ENCODE measurements at places on chromosomes 3 and 15. TPM values are rescaled to one million over a fixed set of nuclear protein-coding genes. Genes with fewer than 3 reads are reported as not detected.
A peak's percentile ranks its signal among the peaks of the same experiment; 100 is the strongest.

GRCh38 chr15:85941186-85941855, 138.3 kb upstream of the AGBL1 start:
- no peak for DNase-seq

- DNase-seq: no peak
Observed at GRCh38 chr3:146507331-146508120, 36.9 kb downstream of the PLSCR1 start.

DNA sequence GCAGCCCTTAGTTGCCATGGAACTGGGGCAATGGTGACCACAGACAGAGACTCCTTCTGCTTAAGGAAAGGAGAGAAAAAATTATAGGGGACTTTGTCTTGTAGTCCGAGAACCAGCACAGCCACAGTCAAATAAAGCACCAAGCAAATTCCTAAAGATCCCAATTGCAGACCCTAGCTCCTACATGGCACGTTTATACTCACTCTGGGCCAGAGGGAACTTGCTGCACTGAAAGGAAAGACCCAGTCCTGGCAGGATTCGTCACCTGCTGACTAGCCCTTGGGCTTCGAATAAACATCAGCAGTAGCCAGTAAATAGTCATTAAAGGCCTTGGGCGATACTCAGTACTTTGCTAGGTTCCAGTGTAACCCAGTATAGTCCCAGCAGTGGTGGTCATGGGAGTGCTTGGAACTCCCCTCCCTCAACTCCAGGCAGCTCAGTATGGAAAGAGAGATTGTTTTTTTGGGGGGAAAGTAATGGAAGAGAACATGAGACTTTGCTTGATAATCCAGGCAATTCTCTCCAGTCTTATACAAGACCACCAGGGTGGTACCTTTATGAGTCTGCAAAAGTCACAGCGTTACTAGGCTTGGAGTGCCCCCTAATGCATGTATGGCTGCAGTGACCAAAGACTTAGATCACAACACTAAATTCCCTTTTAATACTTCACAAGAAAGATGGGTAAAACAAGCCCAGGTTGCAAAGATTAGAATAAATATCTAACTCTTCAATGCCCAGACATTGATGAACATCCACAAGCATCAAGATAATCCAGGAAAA, 66.4 kb upstream of the AGTR1 start:
- no peak for DNase-seq

DNA sequence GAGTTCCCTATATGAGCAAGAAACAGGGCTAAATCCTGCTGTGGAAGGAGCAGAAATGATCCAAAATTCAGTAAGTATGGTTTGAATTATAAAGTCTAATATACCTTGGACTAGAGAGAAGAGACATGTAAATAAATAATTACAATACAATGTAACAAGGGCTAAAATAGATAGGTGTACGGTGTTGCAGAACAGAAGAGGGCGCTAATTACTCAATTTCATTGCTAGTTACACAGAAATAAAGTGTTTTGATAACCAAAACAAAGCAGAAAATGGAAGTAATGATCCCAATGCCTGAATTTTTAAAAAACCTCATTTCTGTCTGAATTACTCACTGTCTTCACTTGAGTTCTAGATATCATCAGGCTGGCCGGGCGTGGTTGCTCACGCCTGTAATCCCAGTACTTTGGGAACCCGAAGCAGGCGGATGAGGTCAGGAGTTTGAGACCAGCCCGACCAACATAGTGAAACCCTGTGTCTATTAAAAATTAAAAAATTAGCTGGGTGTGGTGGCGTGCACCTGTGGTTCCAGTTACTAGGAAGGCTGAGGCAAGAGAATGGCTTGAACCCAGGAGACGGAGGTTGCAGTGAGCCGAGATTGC, 8.3 kb upstream of the PLCH1 start:
- peak; percentile 32 for DNase-seq

GRCh38 chr15:61598655-61599054, 369.6 kb upstream of the RORA start:
- DNase-seq: no peak

- peak; percentile 20 for DNase-seq
Observed at GRCh38 chr3:64612082-64612860, 75.5 kb downstream of the ADAMTS9 start.

GRCh38 chr3:114104414-114104813, 47.9 kb downstream of the QTRT2 start:
- DNase-seq: no peak

- no peak for DNase-seq
Observed at GRCh38 chr3:133376810-133377209, 23.0 kb upstream of the BFSP2 start.

DNA sequence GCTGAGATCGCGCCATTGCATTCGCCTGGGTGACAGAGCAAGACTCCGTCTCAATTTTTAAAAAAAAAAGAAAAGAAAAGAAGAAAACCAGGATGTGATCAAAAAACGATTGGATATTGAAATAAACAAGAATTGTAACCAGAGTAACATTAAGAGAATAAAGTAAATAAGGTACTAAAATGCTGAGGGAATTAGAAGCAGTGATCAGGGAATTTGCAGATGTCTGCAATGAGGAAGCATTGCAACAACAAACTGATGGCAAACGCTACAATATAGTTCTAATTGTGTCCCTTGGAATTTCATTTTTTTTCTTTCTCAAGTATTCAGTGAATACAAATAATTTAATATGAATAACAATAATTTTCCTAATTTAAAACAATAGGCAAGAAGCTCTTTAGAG, 1077.5 kb downstream of the TBL1XR1 start:
- no peak for DNase-seq

- no peak for DNase-seq
Observed at GRCh38 chr15:32837935-32838334, 120.1 kb downstream of the GREM1 start.

GRCh38 chr15:51108933-51109550, 14.3 kb upstream of the TNFAIP8L3 start:
- no peak for DNase-seq

DNA sequence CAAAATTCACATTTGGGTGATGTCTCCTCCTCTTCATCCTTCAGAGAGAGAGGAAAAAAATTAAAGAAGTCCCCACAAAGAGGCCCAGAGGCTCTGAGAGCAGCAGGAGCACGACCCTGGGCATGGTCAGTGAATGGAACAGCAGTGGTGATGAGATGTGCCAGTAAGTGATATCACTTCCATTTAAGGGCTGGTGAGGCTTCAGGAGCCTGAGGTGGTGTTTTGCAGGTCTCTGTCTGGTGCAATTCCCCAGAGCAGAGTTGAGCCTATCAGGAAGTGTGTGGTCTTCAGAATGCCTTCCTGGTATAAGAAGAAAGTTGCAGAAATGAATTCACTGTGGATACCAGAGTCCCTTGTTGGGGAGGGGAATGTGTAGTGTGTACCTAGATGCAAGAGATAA, 21.4 kb downstream of the ERICH6 start:
- DNase-seq: no peak

- DNase-seq: no peak
Observed at GRCh38 chr15:94692710-94693109, 461.3 kb downstream of the MCTP2 start.

- no peak for DNase-seq
Observed at GRCh38 chr3:150545419-150546225, 674 bp downstream of the SERP1 start.

DNA sequence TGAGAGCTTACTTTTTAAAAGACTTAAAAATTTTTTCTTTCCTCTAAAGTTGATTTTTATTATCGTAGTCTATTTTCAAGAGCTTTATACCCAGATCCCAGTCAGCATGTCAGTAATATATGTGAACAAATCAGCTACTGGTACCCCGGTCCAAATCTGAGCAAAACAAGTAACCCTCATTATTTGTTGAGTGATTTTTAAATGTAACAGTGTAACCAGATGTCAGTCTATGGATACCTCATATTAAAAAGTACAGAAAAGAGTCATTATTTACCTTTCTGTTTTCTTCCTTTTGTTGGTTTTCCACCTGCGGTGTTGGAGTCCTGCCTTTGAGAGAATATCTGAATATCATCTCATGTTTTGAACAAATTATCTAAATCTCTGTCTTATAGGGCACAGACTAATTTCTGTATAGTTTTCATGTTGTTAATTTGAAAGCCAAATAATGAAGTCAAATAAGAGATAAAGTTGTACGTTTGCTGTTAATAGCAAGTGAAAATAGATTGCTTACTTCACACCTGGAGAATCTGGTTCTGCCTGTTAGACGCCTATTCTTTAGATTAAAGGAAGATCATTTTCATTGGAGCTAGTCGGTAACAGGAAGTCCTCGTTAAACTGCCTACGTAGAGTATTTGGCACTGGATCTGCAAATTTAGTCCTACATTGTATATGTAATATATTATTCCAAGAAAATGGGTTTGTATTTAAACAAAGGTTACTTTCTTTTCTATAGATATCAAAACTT, at the start of gene STX19:
STX19 (minus strand) TSS at position 505 of the 745 bp plus-strand sequence. CDS start 13,328 bp downstream, outside the sequence.
- no peak for DNase-seq

- no peak for DNase-seq
Observed at GRCh38 chr3:182925330-182925943, 54.9 kb downstream of the DCUN1D1 start.

GRCh38 chr15:51589881-51590568, 32.5 kb downstream of the DMXL2 start:
- DNase-seq: no peak

- DNase-seq: no peak
Observed at GRCh38 chr3:193554811-193555210, at the start of gene ATP13A4. TSS of gene ATP13A4 (minus strand) at chr3:193554895. CDS start at chr3:193554799, 96 bp downstream.

GRCh38 chr3:54932606-54933005, 4.7 kb upstream of the LRTM1 start:
- no peak for DNase-seq

- DNase-seq: no peak
Observed at GRCh38 chr15:32131803-32132202, 101.5 kb downstream of the CHRNA7 start.

- no peak for DNase-seq
Observed at GRCh38 chr15:90545095-90545494, 15.4 kb downstream of the CRTC3 start.

DNA sequence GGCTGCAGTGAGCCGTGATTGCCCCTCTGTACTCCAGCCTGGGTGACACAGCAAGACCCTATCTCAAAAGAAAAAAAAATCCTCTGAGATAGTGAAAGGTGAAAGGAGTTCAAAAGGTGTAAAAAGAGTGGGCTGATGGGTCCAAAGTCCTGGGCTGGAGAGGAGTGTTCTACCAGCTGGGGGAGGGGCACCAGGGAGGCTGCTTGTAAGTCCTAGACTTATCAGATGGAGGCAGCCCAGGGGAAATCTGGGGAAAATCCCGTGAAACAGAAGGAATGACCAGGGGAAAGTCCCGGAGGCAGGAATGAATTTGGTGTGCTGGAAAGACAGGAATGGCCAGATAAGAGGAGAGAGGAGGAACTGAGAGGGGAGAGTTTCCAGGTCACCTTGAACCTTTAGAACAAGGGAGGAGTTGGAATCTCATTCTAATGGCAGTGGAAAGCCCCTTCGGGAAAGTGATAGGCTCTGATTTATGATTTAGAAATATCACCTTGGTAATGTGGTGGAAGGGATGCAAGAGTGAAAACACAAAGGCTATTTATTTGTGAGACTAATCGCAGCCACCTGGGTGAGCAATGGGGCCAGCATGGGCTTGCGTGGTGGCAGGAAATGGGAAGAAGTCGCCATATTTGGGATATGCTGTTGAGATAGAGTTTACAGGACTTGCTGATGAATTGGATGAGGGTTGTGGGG, 23.4 kb upstream of the PPP4R2 start:
- DNase-seq: no peak

DNA sequence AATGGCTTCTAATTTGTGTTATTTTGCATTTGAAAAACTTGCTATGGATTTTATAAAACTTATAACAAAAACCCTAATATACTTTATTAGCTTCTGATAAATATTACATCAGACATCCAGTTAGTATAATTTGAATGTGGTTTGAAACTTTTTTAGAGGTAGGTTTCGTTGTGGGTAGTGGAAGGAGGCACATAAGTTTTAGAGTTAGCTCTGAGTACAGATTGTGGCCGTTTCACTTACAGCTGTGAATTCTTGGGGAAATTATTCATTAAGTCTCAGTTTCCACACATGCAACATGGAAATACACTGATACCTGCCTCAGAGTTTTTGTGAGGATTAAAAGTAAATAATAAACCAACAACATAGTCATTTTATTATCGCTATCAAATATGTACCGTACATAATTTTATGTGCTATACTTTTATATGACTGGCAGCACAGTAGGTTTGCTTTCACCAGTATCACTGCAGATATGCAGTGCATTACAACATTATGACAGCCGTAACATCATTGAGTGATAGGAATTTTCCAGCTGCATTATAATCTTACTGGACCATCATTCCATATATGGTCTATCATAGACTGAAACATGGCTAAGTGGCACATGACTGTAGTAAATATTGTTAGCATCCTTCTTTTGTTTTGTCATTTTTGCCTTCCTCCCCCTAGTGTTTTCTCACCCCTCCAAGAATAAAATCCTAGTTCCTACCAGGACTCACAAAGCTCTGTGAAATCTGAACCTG, 175.6 kb downstream of the AKAP13 start:
- DNase-seq: no peak

DNA sequence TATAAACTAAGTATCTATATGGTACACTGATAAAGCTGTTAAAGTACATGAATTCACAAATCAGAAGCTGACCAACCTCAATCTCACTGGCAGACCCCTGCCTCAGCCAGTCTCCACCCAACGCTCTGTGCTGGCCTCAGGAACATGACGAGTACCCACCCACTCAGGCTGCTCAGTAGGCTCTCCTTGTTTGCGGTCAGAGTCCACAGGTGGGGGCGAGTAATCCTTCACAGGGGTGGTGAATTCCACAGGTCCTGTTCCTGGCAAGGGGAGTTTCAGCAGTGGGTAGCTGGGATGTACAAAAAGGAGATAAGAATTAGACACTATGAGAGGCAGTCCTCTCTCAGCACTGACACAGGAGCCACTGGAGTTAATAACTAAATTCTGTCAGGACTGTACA, 40.9 kb downstream of the SCAP start:
- DNase-seq: no peak

GRCh38 chr3:131551761-131552160, 49.0 kb upstream of the MRPL3 start:
- DNase-seq: no peak

GRCh38 chr3:79258479-79258878, 509.3 kb downstream of the ROBO1 start:
- DNase-seq: no peak

Gene FBXO40
- not detected for polyA plus RNA-seq

Gene ENTPD3
- polyA plus RNA-seq: 0.05 TPM

Gene EIF4E3
- polyA plus RNA-seq: 0.47 TPM

Gene KLHL40
- polyA plus RNA-seq: not detected

Gene C3orf85
- polyA plus RNA-seq: not detected

Gene SERINC4
- polyA plus RNA-seq: 0.05 TPM

Gene SMCO1
- not detected for polyA plus RNA-seq

Gene MRPL3
- 93.0 TPM for polyA plus RNA-seq

Gene UCN2
- polyA plus RNA-seq: 0.50 TPM

Gene CFAP100
- not detected for polyA plus RNA-seq

Gene HYAL1
- 0.49 TPM for polyA plus RNA-seq

Gene ZNF619
- polyA plus RNA-seq: 2.4 TPM

Gene CORO2B
- polyA plus RNA-seq: 2.3 TPM
